ENCODE measurements at places on chromosomes 5 and 9.

- no peak for DNase-seq
Observed at GRCh38 chr5:155605920-155606319, 592.4 kb downstream of the KIF4B start.

GRCh38 chr5:88236866-88237642 is 31.6 kb downstream of the TMEM161B start:
- DNase-seq: no peak

DNA sequence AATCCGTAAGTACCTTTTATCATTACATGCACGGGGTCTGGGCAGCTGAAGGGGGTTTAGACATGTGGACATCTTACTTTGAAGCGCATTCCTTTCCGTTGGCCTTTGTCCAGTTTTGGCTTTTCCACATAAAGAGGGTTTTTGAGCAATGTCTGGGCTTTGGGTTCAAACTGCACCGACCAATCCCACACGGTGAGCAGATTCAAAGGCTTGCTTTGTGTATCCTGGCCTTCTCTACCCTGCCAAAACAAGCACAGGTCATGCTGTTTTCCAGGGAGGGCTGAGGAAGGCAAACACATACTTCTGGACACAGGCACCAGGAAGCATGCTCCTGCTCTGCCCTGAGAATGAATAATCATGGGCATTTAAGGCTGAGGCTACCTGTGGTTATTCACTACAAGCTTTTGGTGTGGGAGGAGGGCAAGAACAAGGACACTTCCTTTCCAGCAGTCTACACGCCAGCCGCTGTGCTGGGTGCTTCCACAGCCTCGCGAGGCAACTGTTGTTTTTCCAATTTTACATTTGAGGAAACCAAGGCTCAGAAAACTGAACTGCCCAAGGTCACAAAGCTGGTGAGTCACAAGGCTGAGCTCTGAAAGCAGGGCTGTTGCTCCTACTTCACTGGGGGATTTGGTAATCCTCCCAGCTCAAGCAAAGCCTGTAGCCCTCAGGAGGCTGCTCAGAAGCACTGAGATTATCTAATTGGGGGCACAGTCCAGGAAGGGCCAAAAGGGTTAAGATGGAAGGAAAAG is 59.8 kb upstream of the GOLPH3 start:
- no peak for DNase-seq

DNA sequence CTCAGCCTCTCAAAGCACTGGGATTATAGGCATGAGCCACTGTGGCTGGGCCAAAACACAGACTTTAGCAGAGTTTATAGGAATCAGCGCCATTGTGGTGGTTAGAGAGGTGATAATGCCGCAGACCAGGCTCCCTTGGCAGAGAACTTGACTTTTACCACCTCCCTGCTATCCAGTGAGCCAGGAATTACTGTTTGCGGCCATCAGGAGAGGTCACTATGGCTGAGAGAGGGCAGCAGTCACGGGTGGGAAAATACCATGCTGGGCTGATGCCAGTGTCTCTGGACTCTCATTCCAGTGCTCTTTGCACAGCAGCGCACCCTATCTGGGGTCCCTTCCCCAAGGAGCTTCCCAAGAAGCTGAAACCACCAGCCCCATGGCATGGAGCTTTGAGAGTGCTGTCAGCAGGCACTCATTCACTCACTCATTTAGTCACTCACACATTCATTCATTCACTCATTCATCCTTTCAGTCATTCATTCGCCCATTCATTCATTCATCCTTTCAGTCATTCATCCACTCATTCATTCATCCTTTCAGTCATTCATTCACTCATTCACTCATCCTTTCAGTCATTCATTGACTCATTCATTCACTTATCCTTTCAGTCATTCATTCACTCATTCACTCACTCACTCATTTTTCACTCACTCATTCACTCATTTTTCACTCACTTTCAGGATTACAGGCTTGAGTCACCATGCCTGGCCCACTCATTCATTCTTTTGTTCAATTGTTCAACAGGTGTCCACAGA is 27.3 kb upstream of the RNU6ATAC start:
- no peak for DNase-seq

All from substantia nigra (tissue), 51 donors.